Stimulated activated naive B cell treated with anti-CD40 and anti-IgM and Interleukin-4, amounts not matched to agents 10 μg/mL and 1 μg/mL and 100 μg/mL, for 72 hours (primary cell): ENCODE measurements at places on chromosomes 5 and 9.

GRCh38 chr5:18305288-18305924 is 671.1 kb downstream of the TAF11L14 start:
- peak; percentile 13 for DNase-seq

DNA sequence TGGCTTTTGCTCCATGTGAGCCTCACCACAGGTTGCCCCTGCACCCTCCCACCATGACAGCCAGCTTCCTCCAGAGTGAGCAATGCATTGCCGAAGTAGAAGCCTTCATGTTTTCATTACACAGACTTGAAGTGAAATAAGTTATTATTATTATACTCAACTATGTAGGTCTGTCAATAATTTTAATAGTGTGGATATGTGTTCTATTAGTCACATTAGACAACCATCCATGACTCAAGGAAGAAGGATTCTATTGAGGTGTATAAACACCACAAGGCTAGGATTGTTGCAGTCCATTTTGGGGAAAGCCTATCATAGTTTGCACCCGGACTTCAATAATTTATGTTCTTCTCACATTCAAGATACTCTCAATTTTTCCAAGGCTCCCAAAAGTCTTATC is 369.5 kb downstream of the TAF11L14 start:
- no peak for DNase-seq

- DNase-seq = no peak
Observed at GRCh38 chr5:72543365-72543764, 36.2 kb upstream of the ZNF366 start.

GRCh38 chr5:44987026-44987425 is 178.3 kb downstream of the MRPS30 start:
- DNase-seq = no peak

DNA sequence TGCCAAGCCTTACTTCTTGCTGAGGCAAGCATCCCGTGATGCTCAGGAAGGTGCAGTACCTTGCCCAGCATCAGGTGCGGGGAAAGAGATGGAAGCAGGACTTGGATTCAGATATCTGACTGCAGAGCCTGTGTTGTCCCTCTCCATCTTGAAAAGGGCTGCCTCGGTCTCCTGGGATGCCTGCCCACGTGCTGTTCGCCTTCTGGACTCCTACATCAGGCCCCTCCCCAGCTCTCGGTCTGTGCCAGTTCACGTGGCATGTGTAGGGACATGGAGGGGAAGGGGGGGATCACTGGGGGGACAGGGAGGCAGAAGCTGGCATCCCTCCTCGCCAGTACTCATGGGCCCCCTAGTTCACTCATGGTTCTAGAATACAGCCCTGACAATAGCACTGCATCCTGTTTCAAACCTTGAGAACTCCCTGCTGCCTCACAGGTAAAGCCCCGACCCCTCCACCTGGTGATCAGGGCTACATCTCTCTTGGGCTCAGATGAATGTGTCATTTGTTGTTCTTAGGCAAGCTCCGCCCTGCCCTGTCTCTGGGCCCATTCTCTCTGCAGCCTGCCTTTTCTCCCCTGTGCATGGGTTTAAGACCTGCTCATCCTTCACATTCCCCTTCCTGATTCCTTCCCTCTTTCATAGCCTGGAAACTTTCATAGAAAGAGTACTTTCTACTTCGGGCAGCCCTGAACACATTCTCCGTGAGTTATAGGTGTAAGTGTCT is 38.9 kb upstream of the SLC25A51 start:
- no peak for DNase-seq

- DNase-seq = no peak
Observed at GRCh38 chr9:111158363-111158762, 120.1 kb upstream of the LPAR1 start.

DNA sequence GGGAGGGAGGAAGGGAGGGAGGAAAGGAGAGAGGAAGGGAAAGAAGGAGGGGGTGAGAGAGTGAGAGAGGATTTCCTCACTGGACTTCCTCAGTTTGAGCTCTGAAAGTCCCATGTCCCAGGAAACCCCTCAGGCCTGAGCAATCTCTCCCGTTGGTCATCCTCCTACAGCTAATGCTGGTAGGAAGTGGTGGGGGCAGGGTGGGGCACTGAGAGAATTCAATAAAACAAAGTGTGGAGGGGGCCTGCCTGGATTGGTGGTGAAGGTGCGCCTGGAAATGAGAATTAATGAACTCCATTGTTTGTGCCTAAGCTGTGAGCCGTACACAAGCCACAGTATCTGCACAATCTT is 195.0 kb downstream of the RGS3 start:
- no peak for DNase-seq

DNA sequence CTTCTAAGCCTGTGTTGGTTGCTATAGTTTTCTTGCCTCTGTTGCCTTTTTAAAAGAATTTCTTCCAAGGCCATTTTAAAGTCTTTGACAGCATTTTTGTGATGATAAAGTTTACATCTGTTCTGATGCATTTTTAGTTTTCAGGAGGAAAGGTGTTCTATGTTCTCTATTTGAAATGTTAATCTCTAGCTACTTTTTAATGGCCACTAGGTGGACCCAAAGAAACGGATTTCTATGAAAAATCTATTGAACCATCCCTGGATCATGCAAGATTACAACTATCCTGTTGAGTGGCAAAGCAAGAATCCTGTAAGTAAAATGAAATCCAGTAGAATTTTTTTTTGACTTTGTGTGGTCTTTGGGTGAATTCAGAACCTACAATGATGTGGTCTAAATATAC is 60.2 kb downstream of the MELK start:
- DNase-seq = no peak

DNA sequence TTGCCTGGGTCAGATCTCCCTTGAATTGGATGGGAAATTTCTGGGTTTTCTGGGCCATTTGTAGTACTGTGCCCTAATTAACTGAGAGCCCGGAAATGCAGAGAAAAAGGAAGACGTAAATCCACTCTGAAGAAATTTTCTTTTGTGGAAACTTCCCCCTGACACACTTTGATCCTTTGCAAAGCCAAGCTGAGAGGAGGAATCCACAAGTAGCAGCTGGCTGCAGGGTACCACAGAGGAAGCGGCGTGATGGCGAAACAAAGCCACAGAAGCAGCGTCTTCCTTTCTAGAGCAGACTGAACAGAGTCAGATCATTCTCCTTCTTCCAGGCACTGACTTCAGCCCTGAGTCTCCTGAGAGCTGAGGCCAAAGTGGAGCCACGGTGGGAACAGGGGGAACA is 47.1 kb upstream of the ZNF354A start:
- DNase-seq = no peak

DNA sequence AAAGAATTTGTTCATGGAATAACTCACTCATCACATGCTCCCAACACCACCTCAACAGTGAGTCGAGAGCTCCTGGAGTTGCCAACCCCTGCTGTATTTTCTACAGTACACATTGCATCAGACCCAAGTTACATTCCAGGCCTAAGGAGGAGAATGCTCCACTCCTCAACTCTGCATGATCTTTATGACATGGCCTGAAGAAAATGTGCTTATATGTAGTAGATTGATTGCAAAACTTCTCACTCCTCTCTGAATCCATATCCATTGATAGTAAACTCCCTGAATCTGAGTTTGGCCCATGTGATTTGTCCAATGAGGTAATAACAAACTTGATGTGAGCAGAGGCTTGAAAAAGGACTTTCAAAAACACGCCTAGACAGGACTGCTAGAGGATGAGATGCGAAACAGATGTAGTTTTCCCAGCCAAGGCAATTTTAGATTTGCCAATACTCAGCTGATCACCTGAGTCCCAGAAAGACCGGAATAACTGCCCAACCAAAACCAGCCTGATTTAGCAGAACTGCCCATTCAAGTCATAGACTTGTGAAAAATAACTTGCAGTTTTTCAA is 29.0 kb upstream of the PAPPA start:
- no peak for DNase-seq

- DNase-seq = no peak
Observed at GRCh38 chr5:1881731-1882336, 891 bp downstream of the IRX4 start.

DNA sequence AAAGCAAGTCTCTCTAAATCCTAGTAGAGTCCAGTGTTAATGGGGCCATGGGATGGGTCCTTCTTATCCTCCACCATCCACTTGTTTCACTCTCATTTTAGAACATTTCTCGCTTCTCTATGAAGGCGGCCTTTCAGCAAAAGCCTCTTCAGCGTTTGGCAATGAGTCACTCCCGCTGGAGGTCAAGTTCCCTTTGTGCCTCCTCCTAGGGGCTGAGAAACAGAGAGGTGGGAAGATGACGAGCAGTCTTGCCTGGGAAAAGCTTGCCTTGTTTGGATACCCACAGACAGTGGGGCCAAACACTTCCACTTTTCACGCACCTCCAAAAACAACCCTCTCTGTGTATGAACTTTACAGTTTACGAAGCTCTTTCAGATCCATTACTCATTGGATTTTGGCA is 168.8 kb downstream of the GABBR2 start:
- no peak for DNase-seq

GRCh38 chr5:160269017-160269416 is 39.7 kb downstream of the FABP6 start:
- no peak for DNase-seq

DNA sequence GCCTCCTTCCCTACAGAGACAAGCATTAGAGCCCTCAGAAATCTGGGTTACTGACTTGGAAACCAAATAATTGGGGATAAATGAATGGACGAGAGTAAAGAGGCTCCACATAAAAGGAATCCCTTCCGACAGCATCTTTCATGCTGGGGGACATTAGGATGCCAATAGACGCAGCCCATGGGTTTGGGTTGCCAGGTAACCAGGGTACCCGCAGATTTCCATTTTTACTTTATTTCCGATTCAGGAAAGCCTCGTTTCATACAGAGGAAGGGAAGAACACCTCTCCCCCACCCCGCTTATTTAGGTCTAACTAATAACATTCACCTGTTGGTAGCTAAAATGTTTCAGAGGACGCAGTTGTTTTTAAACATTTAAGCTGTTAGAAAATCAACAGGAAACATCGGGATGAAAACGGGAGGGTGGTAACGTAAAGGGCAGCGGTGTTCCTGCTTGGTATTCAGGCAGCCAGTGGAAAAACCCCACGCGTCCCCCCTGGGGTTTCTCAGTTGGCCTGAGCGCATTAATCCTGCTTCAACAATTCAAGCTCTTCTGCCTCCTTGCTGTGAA is 179.5 kb downstream of the YTHDC2 start:
- DNase-seq = no peak

DNA sequence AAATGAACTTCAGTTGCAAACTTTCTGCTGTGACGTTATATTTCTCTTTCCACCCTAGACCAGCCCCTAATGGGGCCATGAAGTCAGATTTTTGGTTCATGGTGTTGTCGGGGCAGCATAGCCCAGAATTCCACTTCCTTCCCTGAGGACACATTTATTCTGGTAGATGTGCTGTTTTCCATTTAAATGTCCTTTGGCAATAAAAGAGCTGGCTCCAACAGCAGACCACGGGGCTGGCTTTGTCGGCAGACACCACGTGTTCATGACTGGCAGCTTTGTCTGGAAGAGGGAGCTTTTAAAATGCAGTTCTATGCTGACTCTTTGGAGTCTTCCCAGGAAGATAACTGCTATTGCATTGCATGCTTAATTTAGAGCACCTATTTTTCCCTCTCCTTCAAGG is 17.6 kb upstream of the LCP2 start:
- DNase-seq = no peak
